ENCODE measurements at places on chromosomes 7 and 10.

DNA sequence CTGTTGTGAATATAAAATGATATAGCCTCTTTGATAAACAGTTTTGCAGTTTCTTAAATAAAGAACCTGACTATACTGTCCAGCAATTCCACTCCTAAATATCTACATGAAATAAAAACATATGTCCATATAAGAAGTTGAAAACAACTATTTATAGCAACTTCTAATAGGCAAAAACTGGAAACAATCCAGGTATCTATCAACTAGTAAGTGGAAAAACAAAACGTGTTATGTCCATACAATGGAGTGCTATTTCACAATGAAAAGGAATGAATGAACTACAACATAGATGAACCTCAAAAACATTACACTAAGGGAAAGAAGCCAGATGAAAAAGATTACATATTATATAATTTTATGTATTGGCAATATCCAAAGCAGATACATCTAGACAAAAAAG lies 268.9 kb downstream of the CSTF2T start:
- DNase-seq, result no peak

- DNase-seq, result no peak
These were observed 94.3 kb downstream of the DNMBP start for GRCh38 chr10:99915414-99915813.

DNA sequence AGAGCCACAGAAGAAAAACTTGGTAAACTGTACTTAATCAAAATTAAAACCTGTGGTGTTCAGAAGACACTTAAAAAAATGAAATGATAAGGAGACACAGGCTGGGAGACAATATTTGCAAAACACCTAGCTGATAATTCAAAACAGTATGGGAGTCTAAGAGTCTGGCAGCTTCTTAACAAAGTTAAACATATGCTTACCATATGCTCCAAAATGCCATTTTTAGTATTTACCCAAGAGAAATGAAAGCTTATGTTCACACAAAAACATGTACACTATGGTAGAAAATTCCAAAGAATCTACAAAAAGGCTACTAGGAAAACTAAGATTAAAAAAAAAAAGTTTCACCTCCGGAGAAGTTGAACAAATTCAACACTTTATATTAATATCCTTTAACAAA lies 48.6 kb downstream of the ITGB1 start:
- no peak for DNase-seq

DNA sequence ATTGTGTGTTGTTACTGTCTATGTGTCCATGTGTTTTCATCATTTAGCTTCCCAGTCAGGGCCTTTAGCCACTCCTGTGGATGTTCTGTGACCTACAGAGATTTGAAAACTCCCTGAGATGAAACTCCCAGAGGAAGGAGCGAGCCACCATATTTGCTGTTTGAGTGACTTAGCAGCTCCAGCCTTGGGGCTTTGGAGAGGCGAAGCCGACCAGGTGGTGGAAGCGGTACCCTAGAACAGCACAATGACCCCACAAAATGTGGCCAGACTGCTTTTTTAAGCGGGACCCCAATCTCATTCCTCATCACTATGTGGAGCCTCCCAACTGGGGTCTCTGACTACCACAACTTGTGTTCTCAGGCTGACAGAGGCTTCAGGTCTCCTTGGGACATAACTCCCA lies 323.9 kb upstream of the KCND2 start:
- DNase-seq, result no peak

GRCh38 chr7:107041097-107041496 lies 3.4 kb upstream of the PRKAR2B start:
- no peak for DNase-seq

DNA sequence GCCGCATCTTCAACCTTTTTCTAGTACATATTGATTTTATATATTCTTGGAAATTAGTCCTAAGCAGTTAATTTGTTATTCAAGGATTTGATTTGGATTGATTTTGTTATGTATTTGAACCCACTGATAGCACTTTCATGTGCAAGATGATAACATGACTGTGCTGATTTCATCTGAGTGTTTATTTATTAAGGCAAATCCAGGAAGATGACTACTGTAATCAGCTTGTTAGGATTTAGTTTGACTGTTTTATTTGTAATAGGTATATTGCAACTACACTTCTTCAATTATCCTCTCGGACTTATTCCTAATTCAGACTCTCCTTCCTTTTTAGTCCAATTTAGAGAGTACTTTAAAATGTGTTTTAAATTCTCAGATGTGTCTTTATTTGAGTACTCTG lies 75.1 kb upstream of the PRKG1 start:
- DNase-seq, result no peak

GRCh38 chr7:4052130-4052529 lies 630.0 kb upstream of the FOXK1 start:
- DNase-seq, result no peak

GRCh38 chr10:90847436-90847835 lies 10.4 kb downstream of the HTR7 start:
- DNase-seq, result no peak

DNA sequence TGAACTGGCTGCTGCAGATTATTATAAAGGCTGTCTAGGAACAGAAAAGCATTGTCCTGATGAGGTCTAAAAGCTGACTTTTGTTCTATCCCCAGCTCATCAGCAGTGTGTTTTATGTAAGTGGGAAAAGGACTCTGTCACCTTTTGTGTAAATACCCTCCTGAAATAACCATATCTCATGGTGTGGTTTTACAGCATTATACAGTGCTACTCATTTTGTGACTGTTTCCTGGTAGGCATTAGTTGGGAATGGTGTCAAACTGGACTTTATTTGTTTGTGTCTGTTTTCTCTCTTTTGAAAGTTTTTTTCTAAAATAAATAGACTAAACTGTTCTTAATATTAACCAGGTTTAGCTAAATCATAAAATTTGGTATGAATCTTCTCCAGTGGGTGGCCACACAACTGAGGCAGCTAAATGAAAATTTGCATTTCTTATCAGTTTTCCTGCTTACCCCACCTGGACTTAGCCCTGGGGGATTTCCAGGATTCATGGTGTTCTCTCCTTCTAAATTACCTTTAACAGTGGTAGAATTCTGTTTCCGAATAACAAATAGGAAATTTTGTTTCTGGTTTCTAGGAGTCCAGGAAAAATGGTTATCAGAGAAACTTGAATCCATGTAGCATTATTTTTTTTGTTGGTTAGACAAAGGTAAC lies 140.9 kb downstream of the LHFPL3 start:
- DNase-seq, result no peak

DNA sequence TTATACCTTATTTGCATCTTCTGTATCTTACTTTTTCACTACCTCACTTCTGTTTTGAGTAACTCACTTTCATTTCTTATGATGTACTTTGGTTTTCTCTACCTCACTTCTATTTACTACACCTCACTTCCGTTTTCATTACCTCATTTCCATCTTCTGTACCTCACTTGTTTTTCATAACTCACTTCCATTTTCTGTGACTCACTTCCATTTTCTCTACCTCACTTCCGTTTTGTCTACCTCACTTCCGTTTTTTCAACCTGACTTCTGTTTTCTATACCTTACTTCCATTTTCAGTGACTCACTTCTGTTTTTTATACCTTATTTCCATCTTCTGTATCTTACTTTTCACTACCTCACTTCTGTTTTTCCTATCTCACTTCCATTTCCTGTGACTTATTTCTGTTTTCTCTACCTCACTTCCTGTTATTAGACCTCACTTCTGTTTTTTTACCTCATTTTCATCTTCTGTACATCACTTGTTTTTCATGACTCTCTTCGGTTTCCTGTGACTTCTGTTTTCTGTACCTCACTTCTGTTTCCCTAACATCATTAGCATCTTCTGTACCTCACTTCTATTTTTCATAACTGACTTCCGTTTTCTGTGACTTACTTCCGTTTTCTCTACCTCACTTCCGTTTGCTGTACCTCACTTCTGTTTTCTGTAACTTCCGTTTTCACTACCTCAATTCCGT lies 493.1 kb upstream of the AKR1E2 start:
- DNase-seq, result no peak

GRCh38 chr7:158975526-158976467 lies 119.4 kb downstream of the DYNC2I1 start:
- DNase-seq, result no peak

- no peak for DNase-seq
These were observed 88.2 kb upstream of the HDAC9 start for GRCh38 chr7:18407385-18407784.

- no peak for DNase-seq
These were observed 38.7 kb downstream of the CALML5 start for GRCh38 chr10:5460468-5461202.

DNA sequence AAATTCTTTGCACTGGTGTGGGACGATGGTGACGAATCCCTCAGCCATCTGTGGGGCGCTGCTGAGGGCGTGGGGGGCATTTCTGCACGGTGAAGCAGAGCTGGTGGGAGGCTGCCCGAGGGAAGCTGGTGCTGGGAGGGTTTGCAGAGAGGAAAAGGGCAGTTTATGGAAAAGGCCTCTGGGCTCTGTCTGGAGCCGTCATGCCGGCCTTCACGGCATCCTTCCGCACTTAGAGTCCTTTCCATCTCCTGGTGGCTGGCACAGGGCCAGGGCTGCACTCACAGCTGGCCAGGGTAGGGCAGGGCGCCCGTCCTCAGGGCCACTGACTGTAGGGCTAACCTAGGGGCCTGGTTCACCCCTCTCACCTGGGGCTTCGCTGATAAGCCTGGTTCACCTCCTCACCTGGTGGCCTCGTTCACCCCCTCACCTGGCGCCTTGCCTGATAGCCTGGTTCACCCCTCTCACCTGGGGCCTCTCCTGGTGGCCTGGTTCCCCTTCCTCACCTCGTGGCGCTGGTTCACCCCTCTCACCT lies 598 bp upstream of the AMZ1 start:
- no peak for DNase-seq

DNA sequence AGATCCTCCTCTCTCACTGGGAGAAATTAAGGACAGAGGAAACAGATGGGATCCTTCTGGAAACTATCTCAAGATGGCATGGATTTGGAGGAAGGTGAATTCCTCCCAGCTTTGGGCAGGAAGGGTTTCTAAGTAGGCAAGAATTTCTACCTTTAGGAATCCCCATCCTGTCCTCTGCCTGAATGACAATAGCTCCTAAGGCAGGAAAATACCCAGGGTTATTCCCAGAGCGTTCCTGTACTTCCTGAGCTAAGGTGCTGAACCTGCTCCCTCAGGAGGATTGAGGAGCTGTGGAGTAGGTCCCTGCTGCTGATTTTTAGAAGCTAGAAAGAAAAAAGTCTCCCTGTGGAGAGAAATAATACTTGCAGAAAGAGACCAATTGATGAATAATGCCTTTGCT lies 568 bp downstream of the MGAM2 start:
- no peak for DNase-seq

- DNase-seq, result no peak
These were observed 45.5 kb upstream of the TMEM140 start for GRCh38 chr7:135102372-135102771.

DNA sequence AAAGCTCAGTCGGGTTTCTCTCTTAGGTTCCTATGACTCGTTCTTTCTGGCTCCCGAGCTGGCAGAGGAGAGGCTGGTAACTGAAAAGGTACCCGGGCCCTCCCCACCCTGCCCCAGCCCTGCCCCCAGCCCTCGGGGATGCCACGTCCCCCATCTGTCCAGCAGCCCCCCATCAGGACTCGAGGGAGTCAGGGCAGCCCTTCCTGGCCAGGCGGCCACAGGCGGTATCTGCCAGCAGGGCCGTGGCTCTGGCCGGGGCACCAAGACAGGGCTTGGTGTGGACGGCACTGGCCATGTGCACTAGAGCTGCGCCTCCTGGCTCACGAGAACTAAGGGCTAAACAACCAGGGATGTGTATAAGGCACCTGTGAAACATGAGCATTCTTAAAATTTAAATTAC lies 29.7 kb downstream of the KNDC1 start:
- no peak for DNase-seq

DNA sequence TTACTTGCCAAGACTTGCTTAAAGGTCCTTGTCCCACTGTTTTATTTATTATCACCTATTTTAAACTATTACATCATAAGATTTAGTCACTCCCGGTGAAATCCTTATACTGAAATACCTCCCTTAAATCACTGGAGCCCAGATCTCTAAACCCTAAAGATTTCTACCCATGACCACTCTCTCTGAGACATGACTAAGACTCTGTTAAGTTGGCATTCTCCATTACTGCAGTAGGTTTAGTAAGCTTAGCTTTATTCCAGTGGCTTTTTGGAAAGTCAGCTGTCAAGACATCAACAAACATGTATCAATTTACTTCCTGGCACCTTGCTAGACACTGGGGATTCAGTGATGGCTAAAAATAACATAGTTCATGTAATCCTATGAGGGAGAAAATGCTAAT lies 874.2 kb downstream of the KCNMA1 start:
- no peak for DNase-seq

DNA sequence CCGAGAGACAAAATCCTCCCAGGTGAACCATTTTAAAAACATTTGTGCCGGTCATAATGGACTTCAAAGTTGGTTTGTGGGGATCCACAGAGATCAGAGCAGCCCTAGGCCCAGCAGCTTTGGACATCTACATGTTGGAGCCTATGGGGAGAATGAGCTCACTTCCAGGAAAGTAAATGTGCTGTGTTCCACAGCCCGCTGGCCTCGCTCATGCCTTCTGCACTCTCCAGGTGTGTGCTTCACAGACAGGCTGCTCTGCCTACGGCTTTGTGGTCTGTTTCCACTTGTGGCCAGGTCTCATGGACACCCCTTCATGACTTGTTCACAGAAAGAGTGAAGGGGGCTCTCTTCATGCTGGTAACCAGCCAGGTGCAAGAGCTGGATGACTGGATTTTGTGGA lies 141.6 kb downstream of the ADARB2 start:
- DNase-seq, result no peak

DNA sequence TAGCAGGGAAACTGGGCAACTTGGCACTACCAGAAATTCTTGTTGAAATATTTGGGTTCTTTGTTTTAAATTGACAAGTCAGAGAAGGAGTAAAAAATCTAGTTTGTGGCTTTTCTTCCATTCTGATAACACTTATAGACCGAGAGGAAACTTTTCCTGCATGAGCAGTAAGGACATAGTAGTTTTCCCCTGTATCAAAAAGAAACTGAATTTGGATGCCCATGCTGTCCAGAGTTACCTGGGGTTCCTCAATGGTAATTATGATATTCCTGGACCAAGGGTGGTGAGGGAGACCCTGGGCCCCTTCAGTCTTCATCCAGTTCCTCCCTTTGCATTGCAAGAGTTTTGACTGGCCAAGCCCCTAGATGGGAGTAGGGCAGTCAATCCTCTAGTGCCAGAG lies 19.9 kb upstream of the STEAP2 start:
- no peak for DNase-seq

All from retina (tissue), 1 donor.